ENCODE measurements at places on chromosomes 1 and 21.
A peak's percentile ranks its signal among the peaks of the same experiment; 100 is the strongest.

- no peak for DNase-seq
These were observed 824.6 kb upstream of the TMPRSS15 start for GRCh38 chr21:19228226-19228625.

DNA sequence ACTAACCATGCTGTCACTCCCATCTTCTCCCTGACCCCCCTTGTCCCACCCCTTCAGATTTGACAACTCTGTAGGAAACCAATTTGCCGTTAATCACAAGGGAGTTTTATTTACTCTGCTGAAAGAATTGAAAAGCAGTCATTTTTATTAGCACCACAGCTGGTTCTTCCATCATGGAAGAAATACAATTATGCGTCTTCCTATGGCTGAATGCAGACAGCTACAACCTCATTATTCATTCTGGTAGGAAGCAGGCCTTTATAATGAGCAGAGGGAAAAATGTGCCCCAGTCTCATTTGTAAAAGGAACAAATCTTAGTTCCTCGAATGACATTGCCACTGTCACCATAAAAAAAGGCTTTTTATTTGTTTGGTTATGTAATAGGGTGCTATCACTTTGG lies 35.2 kb downstream of the JUN start:
- no peak for DNase-seq

DNA sequence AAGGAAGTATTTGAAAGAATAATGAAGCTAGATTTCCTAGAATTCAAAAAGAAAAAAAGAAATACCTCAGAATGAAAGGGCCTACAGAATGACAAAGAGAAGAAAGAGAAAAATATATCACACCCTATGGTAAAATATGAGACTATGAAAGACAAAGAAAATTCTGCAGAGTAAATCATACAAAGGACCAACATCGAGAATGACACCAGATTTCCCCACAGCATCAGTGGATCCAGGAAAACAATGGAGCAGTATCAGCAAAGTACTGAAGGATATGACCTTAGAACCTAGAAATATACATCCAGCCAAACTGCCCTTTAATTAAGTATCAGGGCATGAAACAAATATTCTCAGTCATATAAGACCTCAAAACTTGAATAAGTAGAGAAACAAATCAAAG lies 21.2 kb upstream of the IFNAR2 start:
- no peak for DNase-seq

DNA sequence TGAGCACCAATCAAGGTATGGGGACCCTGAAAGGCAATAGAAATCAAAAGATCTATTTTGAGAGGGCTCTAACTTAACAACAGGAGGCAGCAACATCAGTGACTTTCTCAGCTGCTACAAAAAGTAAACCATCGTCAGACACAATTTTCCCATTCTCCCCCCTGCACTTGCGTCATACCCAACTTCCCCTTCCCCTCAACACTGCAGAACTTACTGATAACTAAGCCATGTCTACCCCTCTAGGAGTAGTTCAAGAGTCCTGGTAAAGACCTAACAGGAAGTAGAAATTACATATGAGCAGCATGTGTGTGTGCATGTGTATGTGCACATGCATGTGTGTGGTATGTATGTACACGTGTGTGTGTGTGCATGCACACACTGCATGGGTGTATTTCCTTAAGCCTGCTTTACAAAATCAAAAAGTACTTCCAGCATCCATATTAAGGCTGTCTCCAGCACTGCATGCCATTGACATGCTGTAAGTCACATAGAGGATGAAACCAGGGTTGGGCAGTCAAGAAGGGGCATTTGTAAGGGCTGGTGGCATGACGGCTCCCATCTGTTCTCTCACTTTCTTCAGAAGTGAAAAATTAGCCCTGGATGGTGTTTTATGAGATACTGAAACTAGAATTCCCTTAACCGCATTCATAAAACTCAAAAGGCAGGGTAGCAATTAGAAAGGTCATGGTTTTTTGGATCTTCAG lies 460.1 kb upstream of the RUNX1 start:
- DNase-seq: no peak

- no peak for DNase-seq
These were observed 10.7 kb upstream of the BSDC1 start for GRCh38 chr1:32404946-32405345.

DNA sequence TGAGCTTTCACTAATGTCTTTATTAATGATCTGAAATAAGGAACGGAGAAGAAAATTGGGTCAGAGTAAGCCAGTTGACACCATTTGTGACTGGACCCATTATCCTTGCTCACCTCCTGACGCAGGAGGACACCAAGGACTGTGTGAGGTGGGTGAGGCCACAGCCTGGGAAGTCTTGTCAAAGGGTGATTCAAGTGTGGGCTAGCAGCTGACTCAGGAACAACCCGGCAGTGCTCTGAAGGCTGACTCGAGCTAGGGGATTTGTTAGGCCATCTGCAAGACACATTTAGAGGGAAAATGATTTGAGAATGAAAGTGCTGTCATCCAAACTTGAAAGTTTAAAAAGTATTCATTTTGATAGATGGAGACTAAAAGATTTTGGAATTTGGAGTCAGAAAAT lies 21.2 kb downstream of the PRRX1 start:
- DNase-seq: no peak

- no peak for DNase-seq
These were observed 5.5 kb downstream of the SDCCAG8 start for GRCh38 chr1:243261390-243261789.

DNA sequence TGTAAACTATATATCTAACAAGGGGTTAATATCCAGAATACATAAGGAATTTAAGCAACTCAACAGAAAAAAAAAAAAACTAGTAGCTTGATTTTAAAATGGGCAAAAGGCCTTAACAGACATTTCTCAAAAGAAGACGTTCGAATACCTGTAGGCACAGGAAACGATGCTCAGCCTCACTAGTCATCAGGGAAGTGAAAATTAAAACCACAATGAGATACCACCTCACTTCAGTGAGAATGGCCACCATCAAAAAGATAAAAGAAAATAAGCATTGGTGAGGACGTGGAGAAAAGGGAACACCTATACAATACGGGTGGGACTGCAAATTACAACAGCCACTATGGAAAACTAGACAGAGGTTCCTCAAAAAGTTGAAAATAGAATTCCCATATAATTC lies 37.3 kb downstream of the NPHP4 start:
- DNase-seq: no peak

GRCh38 chr21:36690628-36691554 lies 8.0 kb upstream of the SIM2 start:
- DNase-seq: no peak

DNA sequence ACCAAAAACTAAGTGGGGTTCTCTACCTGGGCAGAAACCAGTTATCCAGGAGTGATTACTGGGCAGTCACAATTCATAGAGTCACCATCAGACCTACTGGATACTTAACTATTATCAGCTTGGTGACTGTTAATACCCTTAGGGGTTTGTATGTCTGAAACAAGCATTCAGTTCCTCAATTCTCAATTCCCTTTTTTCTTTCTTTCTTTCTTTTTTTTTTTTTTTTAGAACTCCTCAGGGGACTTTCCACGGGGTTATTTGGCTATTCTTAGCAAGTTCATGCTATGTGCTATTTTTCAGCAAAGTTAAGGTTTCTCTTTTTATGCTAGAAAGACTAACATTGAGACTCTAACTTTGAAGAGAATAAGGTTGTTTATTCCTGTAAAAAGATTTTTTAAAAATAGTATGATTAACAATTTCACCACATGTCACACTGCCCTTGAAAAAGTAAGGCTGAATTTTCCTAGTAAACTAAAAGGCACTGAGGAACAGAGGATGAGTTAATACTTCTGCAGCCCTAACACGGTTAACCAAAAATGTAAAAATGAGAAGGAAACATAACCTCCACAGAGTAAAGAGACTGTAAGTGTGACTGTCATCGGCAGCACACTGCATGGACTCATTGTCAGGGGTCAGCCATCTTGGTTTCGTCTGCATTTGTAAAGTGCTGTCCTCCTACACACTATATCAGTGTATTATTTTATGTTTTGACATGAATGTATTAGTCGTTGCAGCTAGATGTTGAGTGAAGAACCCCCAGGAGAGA lies 310.2 kb downstream of the NTNG1 start:
- DNase-seq: no peak

- no peak for DNase-seq
These were observed 2.3 kb downstream of the CHD5 start for GRCh38 chr1:6177681-6178380.

GRCh38 chr1:218459450-218459849 lies 114.3 kb downstream of the TGFB2 start:
- DNase-seq: no peak

DNA sequence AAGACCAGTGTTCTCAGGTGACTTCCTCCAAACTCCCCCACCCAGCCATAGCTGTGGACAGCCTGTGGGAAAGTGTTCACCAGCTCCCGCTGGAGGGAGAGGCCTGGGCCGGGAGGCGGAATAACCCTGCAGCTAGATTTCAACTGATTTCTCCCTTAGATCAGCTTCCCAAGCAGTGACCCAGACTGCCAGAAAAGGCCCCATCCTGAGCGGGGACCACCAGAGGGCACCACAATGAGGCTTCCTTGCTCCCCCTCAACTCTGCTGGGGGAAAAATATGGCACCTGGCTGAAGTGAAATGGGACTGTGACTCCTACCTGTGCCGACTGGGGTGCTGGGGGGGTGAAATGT lies 50.8 kb downstream of the RHBG start:
- no peak for DNase-seq

DNA sequence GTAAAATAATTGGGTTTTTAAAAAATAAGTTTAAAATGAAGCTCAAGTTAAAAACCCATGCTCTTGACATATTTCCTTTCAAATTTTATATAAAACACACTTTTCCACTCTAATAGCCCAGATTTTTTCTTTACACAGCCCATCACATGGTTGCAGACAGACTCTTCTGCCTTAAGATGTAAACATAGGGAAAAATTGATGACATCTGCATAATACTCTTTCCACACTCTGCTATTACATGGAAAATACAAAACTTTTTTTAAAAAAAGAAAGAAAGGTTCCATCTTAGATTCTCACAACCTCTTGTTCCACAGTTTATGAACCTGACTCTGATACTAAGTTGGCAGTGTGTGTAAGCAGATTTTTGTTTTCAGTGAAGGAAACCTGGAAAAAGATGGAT lies 120.8 kb upstream of the ZNF648 start:
- no peak for DNase-seq

DNA sequence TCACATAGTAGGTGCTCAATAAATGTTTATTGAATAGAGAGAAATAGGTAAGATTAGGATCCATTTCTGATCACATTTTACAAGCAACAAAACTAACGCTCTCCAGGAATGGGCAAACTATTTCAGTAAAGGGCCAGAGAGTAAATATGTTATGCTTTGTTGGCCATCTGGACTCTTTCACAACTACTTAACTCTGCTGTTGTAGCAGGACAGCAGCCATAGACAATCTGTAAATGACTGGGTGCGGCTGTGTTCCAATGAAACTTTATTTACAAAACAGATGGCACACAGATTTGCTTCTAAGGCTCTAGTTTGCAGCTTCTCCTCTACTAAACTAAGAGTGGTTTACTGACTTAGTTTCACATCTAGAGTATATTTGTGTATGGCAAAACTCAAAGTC lies 83.0 kb upstream of the BACH1 start:
- DNase-seq: no peak

- DNase-seq: no peak
These were observed 550 bp upstream of the PCAT6 start for GRCh38 chr1:202810193-202810614.

- DNase-seq: no peak
These were observed 170.1 kb downstream of the TRIM33 start for GRCh38 chr1:114340892-114341291.

DNA sequence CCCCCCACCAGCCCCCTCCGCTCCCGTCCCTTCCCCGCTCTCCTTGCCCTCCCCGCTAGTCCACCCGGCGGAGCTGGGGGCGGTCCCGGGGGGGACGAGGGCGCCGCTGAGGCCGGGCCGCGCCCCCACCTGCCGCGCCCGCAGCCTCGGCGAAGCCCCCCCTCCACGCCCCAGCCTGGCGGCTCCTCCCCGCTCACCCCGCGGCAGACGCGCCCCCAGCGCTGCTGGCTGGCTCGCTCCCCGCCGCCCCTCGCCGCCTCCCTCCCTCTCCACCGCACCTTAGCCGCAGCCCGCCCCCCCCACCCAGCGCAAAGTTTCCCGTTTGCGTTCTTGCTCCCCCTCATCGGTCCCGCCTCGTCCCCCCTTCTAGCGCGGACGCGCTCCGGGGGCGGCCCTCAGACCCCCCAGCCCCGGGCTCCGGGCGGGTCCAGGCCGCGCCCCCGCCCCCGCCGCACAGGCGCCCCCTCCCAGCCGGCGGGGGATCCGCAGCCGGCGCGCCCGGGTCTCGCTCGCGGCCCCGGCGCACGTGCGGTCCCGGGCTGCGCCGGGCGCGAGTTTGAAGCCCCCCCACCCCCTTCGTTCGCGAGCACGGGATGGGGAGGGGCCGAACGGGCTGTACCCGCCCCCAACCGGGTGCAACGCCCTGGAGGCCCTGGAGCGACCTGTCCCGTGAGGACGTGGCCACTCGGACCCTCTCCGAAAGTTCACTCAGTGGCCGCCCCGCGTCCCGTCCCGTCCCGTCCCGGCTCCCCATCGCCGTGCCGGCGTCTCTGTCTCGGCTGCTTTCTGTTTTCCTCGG lies 623 bp downstream of the PTPRF start:
- no peak for DNase-seq

GRCh38 chr1:15167386-15167785 lies 13.8 kb downstream of the TMEM51 start:
- DNase-seq: no peak

GRCh38 chr21:39611551-39612190 lies 1.1 kb upstream of the B3GALT5 start:
- DNase-seq: no peak

- no peak for DNase-seq
These were observed 143.1 kb upstream of the SLC45A1 start for GRCh38 chr1:8174807-8175206.

GRCh38 chr1:200226268-200226968 lies 183.4 kb downstream of the ZNF281 start:
- DNase-seq: peak; percentile 35

GRCh38 chr1:82091729-82092128 lies 291.0 kb downstream of the ADGRL2 start:
- no peak for DNase-seq

- DNase-seq: no peak
These were observed 47.7 kb downstream of the UTP25 start for GRCh38 chr1:209875515-209875914.

GRCh38 chr1:34640654-34641401 lies 114.0 kb upstream of the GJB5 start:
- DNase-seq: no peak
